ENCODE measurements at places on chromosomes 7 and 10.

GRCh38 chr7:143227806-143228205 lies 6.0 kb downstream of the TAS2R40 start:
- no peak for DNase-seq

DNA sequence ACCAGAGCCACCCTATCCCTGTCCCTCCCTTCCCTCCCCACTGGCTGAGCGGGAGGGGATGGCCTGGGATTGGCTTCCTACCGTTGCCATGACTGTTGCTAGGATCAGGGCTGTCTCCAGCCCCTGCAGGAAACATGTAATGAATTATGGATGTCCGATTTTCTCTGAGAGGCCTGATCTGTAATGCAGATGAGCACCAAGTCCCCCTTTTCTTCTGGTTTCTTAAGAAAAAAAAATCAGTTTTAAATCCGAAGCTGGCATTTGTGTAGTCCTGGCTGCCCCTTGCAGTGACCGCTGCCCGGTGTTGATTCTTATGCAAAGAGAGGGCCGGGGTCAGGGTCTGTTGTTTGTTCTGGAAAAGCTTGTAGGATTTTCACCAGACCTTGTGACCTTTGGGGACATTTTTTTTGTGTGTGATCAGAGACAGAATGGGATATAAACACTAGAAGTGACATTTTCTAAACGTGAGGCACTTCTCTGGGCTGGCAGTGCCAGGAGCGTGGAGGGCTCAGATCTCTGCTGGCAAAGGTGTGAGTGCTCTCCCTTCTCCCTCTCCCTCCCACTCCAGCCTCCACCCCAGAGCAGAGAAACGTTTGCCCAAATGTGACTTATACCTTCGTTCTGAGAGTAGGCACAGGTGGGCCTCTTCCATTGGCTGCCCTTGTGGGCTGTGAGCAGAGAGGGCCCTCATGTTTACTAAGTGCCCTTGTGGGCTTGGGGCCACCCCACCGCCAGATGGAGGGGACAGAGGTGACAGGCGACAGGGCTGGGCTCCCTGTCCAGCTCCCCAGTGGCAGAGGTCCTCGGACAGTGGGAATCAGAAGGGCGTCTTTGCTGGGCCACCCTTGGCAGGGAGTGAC lies 127.5 kb downstream of the DNAJB6 start:
- DNase-seq = no peak

- no peak for DNase-seq
Observed at GRCh38 chr10:94403380-94404213, 1.3 kb downstream of the TBC1D12 start.

DNA sequence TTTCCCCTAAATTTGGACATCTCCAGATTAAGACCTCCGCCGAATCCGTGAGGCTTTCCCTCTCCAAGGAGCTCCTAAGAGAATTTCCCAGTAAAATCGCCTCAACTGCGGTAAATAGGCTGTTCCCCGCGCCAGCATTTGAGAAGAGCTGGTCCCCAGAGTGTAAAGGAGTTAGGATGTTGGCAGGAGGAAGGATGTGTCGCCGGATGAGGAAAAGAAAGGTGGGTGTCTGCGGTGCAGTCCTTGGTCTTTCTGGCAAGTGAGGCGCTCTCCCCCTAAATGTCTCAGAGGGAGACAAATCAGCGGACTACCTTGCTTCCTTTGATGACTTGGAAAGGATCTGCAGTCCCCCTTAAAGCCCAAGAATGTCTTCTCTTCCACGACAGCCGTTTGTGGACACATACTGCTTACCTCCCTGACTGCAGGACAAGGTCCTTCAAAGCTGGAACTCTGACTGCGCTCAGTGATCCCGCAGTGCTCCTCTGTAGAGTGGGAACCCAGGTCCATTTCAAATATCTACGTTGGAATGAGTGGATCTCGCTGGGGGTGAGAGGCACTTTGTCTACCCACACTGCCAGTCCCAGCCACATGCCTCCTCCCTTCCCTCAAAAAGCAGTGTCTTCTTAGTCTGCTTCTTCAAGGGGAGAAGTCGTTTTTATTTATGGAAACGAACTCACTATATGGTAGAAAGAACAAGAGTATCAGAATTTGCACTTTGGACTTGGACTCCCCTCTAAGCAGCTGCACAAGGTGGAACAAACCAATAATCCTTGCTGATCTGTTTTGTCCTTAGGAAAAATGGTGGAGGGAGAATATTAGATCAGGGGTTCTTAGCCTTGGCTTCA lies 1.1 kb upstream of the DLG5 start:
- DNase-seq = no peak

- DNase-seq = no peak
Observed at GRCh38 chr7:5428478-5429252, 5.0 kb upstream of the TNRC18 start.

DNA sequence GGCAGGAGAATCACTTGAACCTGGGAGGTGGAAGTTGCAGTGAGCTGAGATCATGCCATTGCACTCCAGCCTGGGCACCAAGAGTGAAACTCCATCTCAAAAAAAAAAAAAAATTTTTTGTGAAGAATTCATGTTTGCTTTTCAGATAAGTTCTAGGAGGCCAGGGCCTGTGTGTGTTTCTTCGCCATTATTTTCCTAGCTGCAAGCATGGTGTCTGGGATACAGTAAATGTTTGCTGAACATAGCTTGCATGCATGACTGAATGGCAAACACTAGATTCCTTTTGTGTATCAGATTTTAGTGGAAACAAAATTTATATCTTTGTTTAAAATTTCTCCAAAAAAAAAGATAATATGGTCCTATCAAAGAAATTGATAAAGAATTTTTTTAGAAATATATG lies 9.7 kb upstream of the MACC1 start:
- no peak for DNase-seq

Measured in activated CD8-positive, alpha-beta memory T cell treated with anti-CD3 and anti-CD28 coated beads, Interleukin-2, amount 50 U/mL, for 4 hours (primary cell).